NCI-H2081 (cell line): ENCODE measurements at places on chromosomes 4 and X.

DNA sequence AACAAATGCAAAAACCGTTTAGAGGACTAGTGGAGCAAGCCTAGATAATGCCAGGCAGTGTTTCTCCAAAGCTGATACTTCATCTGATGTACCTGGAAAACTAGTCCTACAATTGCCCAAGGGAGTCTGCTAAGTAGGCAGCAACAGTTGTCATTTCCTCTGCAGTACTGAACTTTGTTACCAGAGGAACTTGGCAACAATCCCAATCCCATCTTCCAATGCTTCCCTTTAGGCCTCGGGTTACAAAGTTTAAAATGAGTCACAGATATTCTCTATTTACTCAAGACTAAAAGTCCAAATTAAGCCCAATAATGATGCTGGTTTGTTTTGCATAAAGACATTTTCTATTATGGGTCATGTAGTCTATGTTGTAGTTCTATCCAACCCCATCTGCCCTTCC lies 120.0 kb upstream of the GLRA2 start:
- no peak for DNase-seq

- peak; percentile 78 for DNase-seq
Observed at GRCh38 chrX:125203737-125204578, 115.7 kb upstream of the TEX13C start.

- no peak for DNase-seq
Observed at GRCh38 chr4:52643785-52644244, 15.3 kb downstream of the USP46 start.

GRCh38 chrX:104566681-104567501 lies 892 bp downstream of the IL1RAPL2 start:
- no peak for DNase-seq

GRCh38 chr4:8048856-8049676 lies 109.4 kb upstream of the AFAP1 start:
- DNase-seq, result no peak

DNA sequence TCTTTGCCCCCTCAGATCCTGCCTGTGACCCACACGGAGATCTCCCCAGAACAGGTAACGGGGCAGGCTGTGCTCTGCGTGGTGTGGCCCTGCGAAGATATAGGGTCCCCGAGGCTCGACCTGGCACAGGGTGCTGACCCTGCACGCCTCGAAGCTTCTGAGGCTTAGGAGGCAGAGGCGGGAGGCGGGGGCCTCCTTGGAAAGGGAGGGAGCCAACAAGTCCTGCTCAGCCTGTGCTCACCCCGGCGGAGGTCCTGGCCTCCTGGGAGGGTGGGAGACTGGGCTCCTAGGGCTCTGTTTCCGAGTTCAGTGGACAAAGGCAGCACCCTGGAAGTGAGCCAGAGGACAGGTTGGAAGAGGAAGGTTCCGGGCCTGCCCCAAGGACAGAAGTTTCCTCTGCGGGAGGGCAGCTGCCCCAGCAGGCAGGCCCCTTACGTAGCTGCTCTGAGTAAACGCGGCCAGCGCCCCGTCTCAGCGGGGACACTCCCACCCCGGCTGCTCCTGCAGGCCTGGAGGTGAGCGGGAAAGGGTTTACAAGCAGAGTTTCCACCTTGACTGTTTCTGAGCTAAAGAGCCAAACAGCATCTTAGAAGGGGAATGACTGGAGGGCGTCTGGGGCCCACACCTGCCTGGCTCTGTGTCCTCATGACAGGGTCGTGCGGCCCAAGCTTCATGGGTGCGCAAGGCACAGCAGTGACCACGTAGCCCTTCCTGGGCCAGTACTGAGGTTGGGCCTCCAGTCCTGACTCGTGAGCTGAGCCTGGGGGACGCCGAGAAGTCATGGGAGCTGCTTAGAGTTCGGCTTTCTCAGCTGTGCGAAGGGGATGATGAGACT lies 16.1 kb downstream of the TMEM175 start:
- DNase-seq, result no peak

- no peak for DNase-seq
Observed at GRCh38 chrX:13476384-13476783, 93.0 kb upstream of the EGFL6 start.

- DNase-seq, result no peak
Observed at GRCh38 chr4:102836596-102836995, 9.2 kb upstream of the UBE2D3 start.

GRCh38 chr4:112946127-112946526 lies 103.3 kb upstream of the ANK2 start:
- no peak for DNase-seq

- DNase-seq, result peak; percentile 46
Observed at GRCh38 chr4:154807042-154807630, 26.1 kb downstream of the RBM46 start.

DNA sequence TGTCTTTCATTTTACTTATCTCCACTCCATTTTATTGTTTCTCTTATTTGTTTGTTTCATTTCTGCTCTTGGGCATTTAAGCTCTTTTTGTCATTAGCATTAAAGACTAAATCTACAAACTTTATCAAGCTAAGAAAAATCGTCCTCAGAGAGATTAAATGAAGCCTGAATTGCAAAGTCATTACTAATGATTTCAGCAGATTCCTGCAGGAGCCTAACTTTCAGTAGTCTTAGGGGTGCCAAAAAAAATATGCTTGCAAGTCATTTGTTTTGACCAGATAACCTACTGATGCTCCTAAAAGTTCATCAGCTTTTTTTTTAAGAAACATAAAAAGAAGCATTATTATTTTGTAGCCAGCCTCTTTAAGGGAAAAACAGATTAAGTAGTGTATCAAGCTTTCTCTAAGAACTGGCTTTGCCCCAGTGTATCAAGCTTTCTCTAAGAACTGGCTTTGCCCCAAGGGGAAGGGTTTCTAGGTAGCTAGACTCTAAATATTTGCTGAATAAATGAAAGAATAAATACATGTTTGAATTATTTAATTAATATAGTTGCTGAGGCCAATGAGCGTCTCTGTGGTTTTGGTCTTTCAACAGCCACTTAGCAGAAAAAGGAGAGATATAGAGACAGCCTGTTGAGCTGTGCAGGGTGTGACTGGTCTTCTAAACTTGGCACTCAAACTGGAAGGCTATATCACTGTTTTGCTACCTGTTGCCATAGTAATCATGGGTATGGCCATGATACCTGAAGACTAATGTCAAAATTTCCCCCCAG lies 174.2 kb downstream of the BTC start:
- no peak for DNase-seq

DNA sequence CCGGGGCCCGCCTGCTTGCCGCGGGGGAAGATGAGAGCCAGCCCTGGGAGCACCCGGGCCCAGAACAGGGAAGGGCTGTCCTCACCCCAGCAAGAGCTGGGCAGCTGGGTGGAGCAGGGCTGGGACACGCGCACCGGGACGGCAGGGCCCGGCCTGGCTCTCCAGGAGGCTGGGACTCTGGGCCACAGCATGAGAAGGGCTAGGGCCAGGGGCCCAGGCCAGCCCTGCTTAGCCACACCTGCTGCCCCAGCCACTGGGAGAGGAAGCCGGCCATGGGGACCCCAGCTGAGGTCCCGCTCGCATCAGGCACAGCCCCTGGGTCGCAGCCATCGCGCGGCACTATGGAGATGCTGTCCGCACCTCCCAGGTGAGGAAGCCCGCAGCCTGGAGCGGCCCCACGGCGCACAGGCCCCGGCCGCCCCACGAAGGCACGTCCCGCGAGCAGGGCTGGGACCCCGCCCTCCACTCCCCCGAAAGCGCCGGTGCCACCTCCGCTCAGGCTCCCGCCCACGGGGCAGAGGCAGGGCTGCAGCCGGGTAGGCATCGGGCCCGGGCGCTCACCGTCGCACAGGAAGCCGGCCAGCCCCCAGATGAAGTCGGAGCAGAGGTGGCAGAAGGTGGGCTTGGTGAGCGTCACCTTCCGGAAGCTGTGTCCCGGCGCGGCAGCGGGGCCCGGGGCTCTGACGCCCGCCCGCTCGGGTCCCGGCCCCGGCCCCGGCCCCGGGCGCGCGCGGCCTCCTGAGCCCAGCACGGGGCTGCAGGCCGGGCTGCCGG lies 531 bp downstream of the DGKQ start:
- DNase-seq, result no peak

GRCh38 chr4:169398316-169398715 lies 127.6 kb upstream of the SH3RF1 start:
- DNase-seq, result no peak

DNA sequence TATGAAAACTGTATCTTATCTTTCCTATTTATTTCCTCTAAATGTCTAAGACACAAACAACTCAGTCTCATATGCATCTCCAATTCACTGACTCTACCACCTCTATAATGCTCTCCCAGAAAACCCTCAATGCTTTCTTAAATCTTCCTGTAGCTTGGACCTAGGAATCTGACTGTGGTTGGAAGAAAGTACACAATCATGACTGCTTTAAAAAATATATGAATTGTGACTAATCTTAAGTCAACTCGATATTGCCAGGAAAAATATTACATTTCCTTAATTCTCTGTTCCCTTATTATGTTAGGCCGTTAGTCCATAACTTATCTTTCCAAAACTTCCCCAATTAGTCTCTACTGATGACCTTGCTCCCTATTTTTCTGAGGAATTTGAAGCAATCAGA lies 87.0 kb downstream of the SPCS3 start:
- no peak for DNase-seq

DNA sequence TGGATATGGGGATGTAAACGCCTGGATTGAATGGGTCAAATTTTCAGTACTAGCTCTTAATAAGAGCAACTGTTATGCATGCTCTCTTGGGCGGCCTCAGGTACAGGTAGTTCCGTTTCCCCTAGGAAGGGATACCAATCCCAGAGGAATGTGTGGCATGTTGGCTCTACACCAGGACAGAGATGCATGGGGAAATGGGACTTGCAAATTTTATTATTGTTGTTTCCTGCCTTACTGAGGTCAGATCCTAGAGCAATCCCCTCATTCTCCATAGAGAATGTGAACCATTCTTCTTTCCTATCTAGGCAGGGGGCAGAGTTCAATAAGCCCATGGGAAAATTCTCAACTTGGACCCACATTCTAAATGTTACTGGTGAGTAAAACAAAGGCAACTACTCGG lies 361.8 kb upstream of the FGF16 start:
- DNase-seq, result no peak

- DNase-seq, result no peak
Observed at GRCh38 chr4:73309211-73309610, 50.6 kb upstream of the ANKRD17 start.
